ENCODE measurements at places on chromosomes 5 and 9.
A peak's percentile ranks its signal among the peaks of the same experiment; 100 is the strongest.

- no peak for DNase-seq
Measured at GRCh38 chr5:3043600-3043999, 292.1 kb upstream of the IRX2 start.

DNA sequence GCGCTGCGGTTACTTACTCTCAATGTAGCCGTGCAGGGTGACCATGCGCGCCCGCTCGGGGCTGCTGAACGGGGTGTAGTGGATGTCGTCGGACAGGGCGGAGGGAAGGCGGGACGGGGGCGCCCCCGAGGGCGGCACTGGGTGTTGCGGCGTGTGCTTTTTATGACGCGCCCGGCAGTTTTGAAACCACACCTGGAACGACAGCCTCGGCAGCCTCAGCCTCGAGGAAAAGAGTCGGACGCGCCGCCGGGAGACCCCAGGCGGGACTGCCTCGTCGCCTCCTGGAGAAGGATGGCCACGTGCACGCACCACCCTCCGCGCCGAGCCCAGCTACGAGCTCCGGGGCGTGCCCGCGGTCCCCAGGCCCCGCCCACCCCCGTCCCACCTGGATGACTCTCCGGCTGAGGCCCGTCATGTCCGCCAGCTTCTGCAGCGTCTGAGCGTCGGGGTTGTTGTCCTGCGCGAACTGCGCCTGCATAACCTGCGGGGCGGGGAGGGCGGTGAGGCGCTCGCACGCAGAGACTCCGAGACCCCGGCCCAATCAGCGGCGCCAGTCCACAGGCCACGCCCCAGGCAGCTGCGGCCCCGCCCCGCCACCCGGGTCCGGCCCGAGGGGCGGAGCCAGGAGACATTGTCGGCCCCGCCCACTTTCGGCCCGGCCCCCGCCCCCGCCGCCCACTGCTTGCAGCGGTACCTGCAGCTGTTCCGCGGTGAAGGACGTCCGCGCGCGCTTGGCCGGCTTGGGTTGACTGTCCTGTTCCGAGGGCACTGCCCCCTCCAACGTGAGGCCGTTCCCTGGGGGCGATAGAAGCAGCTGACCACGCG is 15.0 kb downstream of the LHX6 start:
- peak; percentile 64 for DNase-seq

GRCh38 chr5:89293810-89294209 is 410.8 kb upstream of the MEF2C start:
- DNase-seq, result no peak

GRCh38 chr5:103523319-103523718 is 39.3 kb downstream of the NUDT12 start:
- DNase-seq, result no peak

All from CD4-positive, alpha-beta T cell treated with Interleukin-17A for 4 hours (primary cell).